Spleen (tissue), 13 donors: ENCODE measurements at places on chromosomes 11 and 22.

- no peak for DNase-seq
Measured at GRCh38 chr11:132445859-132446291, 1075.5 kb downstream of the NTM start.

GRCh38 chr22:29994027-29994715 lies 86.1 kb upstream of the HORMAD2 start:
- DNase-seq, result no peak

DNA sequence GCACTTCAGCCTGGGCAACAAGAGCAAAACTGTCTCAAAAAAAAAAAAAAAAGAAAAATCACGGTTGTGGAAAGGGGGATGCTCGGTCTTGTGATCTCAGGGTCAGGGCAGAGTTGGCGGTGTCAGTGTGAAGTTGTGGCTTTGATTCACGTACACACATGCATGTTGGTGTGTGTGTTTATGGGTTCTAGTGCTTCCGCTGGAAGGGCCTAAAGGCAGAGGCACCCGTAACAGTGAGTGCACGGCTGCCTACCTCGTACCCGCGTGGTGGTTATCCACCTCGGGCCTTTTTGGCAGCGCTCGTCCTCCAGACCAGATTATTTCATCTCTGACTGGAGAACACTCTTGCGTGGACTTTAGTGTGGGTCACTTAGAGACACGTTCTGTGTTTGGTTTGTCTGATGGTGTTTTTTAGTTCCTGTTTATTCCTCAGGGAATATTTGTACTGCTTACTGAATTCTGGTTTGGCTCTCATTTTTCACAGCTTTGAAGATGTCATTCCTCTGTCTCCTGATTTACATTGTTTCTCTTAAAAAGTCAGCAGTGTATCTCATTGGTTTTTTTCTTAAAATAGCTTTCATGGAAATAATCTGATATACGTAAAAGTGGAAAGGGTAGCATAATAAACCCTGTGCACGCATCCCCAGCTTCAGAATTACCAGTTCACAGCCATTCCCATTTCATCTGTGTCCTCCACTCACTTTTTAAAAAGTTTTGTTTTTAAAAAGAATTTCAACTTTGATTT lies 15.6 kb downstream of the ZBED4 start:
- peak; percentile 67 for DNase-seq

DNA sequence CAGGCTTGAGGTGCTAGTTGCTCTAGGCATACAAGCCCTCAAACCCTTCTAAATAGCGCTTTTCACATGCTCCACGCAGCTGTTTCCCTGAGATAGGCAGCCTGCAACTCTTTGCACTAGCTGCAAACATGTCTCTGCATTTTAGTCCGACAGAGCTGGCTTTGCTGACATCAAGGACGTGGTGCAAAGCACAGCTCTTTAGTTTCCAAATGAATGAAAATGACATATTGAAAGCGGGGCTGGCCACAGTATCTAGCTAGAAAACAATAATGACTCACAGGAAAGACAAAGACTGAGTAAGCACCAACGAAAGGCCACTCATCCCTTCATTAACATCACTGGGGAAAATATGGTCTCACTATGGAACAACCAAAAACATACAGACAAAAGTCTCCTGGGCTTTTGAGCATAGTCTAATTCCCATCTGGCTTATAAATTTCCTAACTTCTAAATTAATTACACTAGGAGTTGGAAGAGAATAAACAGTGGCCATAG lies 15.3 kb upstream of the ZC3H12C start:
- DNase-seq, result no peak

GRCh38 chr11:71283971-71284441 lies 31.6 kb upstream of the SHANK2 start:
- peak; percentile 47 for DNase-seq

- no peak for DNase-seq
Measured at GRCh38 chr11:47071791-47072261, 104.9 kb downstream of the ARFGAP2 start.

DNA sequence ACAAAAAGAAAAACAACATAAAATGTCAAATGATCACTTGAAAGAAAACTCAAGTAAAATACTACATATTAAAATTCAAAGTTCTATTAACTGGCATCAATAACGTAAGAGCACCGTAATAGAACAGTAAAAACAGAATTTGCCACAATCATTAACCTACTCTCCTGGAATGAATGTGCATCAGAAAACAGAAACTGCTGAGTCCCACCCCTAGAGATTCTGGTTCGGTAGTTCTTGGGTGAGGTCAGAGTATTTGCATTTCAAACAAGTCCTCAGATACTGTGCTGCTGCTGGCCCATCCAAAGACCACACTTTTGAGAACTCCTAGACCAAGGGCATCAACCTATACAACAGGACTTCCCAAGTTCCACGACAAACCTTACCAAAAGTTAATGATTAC lies 23.5 kb downstream of the PITPNB start:
- no peak for DNase-seq

DNA sequence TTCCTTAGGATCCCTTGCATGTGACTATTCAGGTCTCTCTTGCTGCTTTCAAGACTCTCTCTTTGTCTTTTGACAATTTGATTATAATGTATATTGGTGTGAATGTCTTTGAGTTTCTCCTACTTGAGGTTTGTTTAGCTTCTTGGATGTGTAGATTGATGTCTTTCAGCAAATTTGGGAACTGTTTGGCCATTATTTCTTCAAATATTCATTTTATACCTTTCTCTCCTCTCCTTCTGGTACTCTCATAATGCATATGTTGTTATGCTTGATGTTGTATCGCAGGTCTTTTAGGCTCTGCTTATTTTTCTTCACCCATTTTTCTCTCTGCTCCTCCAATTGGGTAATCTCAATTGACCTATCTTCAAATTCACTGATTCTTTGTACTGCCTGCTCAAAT lies 44.2 kb downstream of the OR2AT4 start:
- no peak for DNase-seq

DNA sequence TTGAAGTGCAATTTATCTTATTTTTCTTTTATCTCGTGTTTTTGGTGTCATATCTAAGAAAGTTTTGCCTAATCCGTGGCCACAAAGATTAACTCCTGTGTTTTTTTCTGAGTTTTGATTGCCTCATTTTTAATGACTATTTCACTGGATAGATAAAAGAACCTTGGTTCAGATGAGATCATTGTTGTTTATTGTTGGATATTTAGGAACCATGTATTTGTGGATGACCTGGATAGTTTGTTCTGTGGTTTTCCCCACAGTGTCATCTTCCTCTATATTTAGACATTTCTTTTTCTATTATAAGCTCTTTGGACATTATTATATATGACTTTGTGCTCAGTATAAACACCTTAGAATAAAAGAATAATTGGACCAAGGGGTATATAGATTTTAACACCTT lies 37.2 kb downstream of the PPP6R3 start:
- DNase-seq, result no peak

GRCh38 chr11:105046898-105047579 lies 1.9 kb upstream of the CARD16 start:
- DNase-seq, result no peak

DNA sequence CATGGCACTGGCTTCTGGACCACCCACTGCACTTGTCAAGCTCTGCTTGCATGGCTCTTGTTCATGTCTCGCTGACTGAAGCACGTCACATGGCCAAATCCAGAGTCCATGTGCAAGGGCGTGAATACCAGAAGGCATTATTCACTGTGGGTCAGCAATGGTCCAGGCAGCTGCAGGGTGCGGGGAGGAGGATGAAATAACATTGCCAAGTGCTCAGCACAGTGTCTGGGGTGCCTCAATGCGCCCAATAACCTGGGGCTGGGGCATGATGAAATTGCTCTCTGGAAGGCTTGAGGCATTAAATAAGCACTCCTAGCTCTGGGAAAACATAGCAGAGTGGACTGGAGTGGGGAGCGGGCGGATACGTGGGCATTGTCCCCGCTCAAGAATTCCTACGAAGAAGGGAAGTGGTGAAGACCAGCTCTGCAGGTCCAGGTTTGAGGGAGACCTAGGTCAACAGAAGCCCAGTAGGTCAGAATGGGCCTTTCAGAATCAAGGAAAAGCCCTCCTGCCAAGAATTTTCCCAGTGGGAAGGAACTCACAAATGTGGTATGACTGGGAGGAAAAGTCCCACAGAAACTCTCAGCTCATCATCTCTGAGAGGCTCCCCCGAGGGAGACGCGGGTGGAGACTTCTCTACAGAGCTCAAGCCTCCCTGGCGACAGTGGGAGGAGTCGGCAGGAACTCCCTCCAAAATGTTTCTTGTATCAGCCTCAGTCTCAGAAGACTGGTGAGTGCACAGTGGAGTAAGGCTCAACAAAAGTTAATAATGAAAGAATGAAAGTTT lies 15.3 kb upstream of the ACCSL start:
- DNase-seq, result no peak

DNA sequence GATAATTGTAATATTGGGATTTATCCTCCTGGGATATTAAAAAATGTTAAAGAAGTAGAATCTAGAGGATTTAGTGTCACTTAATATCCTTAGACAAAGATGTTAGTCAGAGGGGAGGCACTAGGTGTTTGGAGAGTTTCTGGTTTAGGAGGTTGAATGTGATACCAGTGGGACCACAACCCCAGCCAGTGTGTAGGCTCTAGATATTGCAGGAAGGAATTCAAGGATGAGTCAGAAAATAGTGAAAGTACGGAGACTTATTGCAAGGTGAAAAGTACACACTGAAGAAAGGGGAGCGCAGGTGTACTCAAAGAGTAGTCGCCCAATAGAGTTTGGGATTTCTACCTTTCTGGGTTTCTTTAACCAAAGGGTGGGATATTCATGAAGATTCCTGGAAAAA lies 5.7 kb upstream of the TMEM41B start:
- no peak for DNase-seq

GRCh38 chr22:29224121-29224858 lies 18.6 kb downstream of the EMID1 start:
- peak; percentile 67 for DNase-seq
